ENCODE measurements at places on chromosomes 7 and 10.

GRCh38 chr7:128530855-128531104 is 54.2 kb downstream of the METTL2B start:
- no peak for DNase-seq

GRCh38 chr10:6647811-6648526 is 67.9 kb upstream of the PRKCQ start:
- no peak for DNase-seq

DNA sequence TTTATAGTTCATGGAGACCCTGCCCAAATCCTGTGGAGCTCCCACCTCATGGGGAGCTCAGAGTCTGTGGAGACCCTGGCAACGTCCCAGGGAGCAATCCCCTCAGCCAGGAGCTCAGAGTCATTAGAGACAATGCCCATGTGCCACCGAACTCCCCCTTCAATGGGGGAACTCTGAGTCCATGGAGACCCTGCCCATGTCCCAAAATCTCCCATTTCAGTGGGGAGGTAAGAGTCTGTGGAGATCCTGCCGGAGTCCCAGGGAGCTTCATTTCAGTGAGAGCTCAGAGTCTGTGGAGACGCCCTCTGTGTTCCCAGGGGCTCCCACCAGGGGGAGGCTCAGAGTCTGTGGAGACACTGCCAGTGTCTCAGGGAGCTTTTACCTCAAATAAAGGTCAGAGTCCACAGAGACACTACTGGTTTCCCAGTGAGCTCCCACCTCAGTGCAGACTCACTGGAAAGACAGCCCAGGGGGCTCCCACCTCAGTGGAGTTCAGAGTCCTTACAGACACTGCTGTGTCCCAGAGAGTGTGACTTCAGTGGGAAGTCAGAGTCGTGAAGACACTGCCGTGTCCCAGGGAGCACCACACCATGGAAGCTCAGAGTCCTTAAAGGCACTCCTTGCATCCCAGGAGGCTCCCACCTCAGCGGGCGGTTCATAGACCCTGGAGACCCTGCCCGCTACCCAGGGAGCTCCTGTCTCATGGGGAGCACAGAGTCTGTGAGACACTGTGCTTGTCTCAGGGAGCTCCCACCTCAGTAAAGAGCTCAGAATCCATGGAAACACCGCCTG is 5.0 kb downstream of the MYO1G start:
- no peak for DNase-seq

DNA sequence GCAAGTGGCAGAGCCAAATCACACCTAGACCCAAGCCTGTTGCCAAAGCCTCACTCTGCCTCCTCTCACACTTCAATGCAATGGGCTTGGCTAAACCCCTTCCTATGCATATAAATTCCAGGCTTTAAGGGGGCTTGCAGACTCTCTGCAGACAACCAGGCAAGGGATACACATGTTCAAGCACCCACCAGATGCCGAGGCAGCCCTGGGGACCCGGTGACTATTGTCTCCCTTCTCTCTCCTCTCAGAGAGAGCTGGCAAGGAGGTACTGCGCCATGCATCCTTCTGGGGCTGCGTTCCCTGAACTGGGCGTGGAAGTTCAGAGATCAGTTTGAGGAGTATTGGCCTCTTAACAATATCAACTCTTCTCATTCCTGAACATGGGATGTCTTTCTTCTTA is 131.2 kb downstream of the ARHGAP22 start:
- no peak for DNase-seq

DNA sequence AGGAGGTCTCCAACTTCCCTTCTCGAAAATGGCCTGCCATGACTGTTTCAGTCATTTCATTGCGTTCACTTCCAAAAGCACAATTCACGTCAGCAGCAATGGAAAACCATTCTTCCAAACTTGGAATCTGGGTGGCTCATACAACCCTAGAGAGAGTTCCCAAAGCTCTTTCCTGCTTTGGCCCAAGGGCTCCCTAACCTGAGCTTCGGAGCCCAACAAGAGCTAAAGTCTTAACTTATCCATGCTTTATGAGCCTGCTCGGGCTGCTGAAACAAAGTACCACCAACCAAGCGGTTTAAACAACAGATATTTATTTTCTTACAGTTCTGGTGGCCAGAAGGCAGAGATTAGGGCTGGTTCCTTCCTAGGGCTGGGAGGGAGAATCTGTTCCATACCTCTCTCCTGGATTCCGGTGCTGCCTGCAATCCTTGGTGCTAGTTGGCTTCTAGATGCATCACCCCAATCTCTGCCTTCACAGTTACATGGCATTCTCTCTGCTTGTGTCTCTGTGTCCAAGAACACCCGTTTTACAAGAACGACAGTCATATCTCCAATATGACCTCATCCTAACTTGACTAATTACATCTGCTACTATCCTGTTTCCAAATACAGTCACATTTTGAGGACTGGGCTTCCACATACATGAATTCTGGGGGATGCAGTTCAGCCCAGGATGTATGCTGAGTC is 33.5 kb downstream of the CAMK2B start:
- DNase-seq = no peak

DNA sequence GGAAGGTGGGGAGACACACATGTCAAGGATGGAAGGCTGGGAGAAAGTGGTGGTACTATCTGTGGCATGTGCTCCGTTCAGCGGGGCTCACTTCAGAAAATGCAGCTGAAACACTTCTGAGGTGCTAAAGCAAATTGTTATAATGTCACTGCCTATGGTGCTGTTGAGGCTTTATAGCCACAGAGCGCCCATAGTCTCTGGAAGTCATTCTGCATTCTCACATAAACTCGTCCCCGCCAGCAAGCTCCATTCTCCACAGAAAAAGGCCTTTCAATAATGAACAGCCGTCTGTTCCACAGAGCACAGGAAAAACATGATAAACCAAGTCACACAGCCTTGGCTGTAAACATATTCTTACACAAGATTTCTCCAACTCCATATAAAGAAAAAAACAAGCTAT is 131.9 kb downstream of the TAX1BP1 start:
- DNase-seq = no peak

- DNase-seq = no peak
Observed at GRCh38 chr10:110901954-110902819, 16.8 kb downstream of the BBIP1 start.

- DNase-seq = no peak
Observed at GRCh38 chr7:158351051-158351450, 236.6 kb downstream of the PTPRN2 start.

GRCh38 chr10:26156019-26156418 is 60.6 kb upstream of the GAD2 start:
- no peak for DNase-seq

- no peak for DNase-seq
Observed at GRCh38 chr7:4049202-4049601, 632.9 kb upstream of the FOXK1 start.

DNA sequence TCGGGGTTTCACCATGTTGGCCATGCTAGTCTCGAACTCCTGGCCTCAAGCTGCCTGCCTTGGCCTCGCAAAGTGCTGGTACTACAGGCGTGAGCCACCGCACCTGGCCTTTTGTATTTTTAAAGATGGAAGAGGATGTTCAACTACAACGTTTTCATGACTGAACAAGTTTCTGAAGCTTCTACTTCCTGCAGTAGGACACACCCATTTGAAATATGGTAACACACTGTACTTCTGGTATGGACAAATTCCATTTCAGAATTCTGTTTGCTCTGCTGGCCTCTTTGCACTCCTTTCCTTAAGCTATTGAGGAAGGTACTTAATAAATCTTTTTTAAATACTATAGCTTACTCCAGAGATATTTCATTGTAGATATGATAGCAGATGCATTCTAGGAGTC is 10.9 kb upstream of the CDK1 start:
- DNase-seq = no peak

DNA sequence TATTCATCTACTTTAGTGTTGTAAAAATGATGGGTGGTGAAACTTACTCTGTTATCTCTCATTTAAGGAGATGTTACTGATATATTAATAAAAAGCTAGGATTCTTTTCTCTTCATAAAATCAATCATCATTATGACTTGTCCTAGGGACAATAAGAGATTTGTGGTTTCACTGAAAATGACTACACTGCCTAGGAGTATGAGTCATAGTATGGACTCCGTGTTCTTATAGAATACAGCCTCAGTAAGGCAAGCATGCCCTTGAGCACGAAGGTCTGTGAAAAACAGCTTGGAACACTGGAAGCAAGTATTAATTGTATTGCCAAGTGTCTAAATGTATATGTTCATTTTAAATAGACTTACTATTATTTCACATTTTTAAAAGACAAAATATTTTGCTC is 749.2 kb upstream of the PCDH15 start:
- DNase-seq = no peak

- DNase-seq = no peak
Observed at GRCh38 chr7:25207887-25208286, 20.4 kb downstream of the NPVF start.

DNA sequence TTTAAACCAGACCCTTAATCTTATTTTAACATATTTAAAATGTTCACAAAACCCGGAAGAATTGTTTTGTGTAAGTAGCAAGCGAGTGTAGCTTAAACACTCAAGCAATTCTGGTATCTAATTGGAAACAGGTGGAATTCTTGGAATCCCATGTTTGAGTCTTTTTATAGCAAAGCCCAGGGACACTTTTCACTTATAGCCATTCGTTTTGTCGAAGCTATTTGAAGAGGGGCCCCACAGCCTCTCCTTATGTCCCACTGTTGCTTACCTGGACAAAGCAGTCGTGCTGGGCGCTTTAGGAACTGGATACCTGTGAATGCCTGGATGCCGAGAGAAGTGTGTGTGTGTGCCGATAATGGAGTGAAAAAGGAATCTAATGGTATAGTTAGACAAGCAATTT is 3.3 kb downstream of the CUX1 start:
- DNase-seq = no peak

GRCh38 chr7:46752881-46753366 is 829.0 kb downstream of the TNS3 start:
- DNase-seq = no peak

DNA sequence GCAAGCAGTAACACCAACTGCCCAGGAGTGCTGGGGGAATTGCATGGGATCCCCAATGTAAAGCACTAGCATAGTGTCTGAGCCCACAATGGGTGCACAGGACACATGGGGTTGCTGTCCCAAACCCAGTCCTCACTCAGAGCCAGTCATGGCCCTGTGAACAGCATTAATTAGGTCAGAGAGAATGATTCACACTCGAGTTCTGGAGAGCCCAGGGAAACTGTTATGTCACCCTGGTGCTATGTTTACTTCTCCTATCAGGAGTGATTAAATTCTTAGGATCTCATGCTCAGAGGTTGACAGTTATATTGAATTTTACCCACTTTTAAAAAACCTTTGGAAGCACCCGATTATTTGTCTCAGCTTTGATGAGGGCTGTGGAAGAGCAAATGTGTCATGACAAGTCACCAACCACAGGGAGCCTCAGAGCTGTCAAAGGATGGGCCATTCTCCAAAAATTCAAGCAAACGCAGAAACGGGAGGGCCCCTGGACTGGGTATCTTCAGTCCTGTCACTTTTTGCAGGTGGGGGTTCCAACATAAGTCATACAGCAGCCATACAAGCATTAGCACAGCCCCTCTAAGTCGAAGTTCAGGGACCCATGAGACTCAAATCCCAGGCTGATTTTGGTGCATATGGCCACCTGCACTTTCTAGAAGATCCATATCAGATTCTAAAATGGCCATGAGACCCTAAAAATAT is 1.3 kb upstream of the RASSF4 start:
- DNase-seq = no peak

- DNase-seq = no peak
Observed at GRCh38 chr10:1461016-1461415, 276.3 kb downstream of the ADARB2 start.

GRCh38 chr7:1136841-1137516 is 23.0 kb downstream of the ZFAND2A start:
- no peak for DNase-seq

- no peak for DNase-seq
Observed at GRCh38 chr7:119783799-119784198, 489.2 kb upstream of the KCND2 start.

DNA sequence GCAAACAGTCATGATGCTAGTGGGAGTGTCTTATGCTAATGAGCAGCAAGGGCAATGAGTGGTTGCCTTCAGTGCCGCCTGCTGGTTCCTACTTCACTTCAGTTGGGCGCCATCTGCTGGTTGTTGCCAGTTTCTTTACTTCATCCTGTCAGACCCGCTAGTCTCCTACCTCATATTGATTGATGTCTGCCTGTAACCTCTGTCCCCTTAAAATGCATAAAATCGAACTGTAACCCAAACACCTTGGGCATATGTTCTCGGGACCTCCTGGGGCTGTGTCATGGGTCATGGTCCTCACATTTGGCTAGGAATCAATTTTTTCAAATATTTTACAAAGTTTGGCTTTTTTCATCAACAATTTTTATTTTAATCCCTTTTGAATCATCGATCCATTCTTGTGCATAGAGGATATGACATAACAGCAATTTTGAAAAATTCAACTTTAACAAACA is 62.8 kb upstream of the C7orf33 start:
- DNase-seq = no peak

DNA sequence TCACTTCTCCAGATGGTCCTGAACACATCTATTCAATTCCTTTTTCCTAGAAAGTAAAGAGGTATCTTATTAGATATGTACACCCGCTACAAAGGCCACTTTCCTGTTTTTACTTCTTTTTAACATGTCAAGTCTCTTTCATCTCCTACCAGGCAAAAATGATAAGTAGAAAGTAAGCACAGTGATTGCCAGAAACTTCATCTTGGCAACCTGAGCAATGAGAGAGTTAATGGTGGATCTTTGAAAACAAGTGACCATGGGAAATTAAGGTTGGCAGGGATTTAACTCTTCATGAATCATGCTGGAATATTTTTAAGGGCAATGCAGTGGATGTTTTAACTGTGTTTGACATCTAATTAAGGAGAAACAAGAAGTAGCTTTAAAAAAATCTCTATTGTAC is 2.7 kb downstream of the SEMA3A start:
- no peak for DNase-seq

GRCh38 chr7:132528695-132529094 is 47.6 kb downstream of the PLXNA4 start:
- no peak for DNase-seq

- DNase-seq = no peak
Observed at GRCh38 chr10:30813872-30814481, 184.4 kb upstream of the LYZL2 start.

DNA sequence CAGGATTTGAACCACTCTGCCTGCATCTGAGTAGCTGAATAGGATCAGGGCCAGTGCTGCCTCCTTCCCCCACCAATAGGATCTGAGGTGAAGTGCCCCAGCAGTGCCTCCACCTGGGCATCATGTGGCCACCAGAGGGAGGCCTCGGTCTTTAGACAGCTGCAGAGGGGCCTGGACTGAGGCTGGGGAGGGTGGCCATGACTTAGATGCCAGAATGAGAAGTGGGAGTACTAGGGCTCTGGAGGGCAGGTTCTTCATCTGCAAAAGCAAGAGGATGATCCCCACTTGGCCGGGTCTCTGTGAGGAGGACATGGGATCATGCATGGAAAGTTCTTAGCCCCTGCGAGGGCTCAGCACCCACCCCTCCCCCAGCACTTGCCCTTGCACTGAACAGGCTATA is 56.9 kb downstream of the NEUROG3 start:
- no peak for DNase-seq

- no peak for DNase-seq
Observed at GRCh38 chr7:92880212-92881090, 44.1 kb upstream of the CDK6 start.

- no peak for DNase-seq
Observed at GRCh38 chr10:37434091-37434490, 308.7 kb downstream of the ANKRD30A start.
